HS-5 (cell line): ENCODE measurements at places on chromosomes 7 and 10.

DNA sequence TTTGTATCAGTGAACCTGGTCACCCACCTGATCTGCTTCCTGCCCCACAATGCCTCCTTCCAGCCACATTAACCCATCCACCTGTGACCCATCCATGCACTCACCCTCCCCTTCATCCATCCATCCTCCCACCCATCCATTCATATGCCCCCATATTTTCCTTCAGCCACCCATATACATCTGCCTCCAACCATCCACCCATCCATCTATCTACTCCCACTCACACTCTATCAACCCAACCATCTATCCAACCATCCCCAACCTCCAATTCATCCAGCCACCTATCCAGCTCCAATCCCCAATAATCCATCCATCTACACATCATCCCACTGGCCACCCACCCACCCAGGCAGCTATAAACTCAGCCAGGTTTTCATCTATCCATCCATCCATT lies 51.0 kb downstream of the GRID1 start:
- no peak for DNase-seq

DNA sequence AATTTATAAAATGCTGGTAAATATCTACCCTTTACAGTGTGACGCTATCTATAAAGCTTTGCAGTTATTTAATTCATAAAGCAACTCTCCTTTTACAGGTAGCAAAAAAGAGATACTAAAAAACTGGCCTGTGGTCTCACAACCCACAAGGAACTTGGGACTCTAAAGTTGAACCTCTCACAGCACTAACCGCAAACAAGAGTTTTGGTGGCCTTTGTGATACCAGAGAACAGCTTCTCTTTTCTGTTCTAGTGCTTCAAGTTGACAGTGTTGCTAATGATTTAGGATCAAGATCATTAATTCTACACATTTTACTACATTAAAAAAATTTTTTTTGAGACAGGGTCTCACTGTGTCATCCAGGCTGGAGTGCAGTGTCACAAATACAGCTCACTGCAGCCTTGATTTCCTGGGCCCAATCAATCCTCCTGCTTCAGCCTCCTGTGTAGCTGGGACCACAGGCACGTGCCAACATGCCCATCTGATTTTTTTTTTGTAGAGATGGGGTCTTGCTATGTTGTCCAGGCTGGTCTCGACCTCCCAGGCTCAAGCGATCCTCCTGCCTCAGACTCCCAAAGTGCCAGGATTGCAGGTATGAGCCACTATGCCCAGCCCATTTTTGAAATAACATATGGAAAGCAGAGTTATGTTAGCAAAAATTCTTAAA lies 56.0 kb upstream of the ST8SIA6 start:
- DNase-seq = no peak

DNA sequence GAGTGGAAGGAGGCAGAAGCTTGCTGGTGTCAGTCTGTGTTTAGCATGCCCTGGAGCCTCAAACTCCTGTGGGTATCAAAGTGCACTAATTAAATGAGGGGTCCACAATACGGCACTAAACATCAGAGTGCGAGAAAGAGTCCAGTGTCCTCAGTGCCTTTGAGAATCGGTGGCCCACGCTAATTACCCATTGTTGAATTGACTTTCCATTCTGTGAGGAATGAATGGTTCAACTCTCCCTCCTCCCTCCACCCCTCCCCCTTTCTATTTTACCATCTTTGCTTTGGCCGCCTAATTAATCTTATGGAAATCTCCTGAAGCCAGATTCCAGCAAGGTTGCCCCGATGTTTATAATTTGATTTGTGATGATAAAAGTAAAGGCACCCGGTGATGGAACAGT lies 217.8 kb downstream of the TFEC start:
- no peak for DNase-seq

DNA sequence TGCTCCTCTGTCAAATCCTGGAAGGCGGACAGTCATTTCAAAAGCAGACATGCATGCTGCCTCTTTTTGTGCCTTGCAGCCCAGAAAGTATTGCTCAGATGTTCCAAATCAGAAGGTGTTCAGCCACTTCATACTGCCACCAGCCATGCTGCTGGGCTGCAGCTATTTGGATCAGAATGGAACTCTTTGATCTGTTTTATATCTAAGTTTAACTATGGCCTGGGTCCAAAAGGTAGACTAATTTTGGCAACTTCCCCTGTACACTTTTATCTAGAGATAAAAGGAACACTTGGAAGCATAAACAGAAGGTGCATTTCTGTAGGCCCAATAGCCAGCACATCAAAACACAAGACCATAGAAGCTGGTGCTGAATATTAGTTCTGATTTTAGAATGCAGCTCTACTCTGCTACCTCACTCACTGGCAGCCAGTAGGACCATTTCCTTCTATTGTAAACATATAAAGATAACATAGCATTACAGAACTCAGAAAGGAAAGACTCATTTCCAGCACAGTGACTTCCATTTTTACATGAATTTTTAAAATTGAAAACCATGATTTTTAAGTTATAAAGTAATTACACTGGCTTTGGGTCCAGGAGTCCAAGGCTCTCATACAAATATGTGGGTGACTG lies 143.1 kb upstream of the CAV2 start:
- DNase-seq = no peak

DNA sequence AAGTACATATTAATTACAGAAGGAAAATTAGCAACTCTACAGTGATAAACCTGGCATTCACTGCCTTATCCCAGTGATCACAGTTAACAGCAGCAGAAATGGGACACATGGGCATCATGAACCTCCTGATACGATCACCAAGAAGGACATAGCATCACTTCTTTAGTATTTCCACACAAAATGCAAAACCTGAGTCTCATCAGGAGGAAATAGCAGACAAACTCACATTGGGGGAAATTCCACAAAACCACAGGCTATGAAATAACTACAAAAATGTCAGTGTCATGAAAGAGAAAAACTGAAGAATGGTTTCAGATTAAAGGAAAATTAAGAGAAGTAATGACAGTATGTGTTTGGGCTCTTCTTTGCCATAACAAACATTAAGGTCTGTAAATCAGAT lies 12.0 kb upstream of the PURB start:
- no peak for DNase-seq

- DNase-seq = no peak
Observed at GRCh38 chr10:36170142-36170719, 528.1 kb upstream of the FZD8 start.

- DNase-seq = no peak
Observed at GRCh38 chr10:118405928-118406327, 63.8 kb upstream of the FAM204A start.

- DNase-seq = no peak
Observed at GRCh38 chr10:93751832-93752231, 5.9 kb upstream of the LGI1 start.
